ENCODE measurements at places on chromosomes 7 and 10.

GRCh38 chr7:13953368-13953767 lies 36.1 kb downstream of the ETV1 start:
- no peak for DNase-seq

GRCh38 chr7:20865684-20866083 lies 79.0 kb upstream of the SP8 start:
- no peak for DNase-seq

- no peak for DNase-seq
Observed at GRCh38 chr7:1770331-1770730, 100.3 kb downstream of the ELFN1 start.

DNA sequence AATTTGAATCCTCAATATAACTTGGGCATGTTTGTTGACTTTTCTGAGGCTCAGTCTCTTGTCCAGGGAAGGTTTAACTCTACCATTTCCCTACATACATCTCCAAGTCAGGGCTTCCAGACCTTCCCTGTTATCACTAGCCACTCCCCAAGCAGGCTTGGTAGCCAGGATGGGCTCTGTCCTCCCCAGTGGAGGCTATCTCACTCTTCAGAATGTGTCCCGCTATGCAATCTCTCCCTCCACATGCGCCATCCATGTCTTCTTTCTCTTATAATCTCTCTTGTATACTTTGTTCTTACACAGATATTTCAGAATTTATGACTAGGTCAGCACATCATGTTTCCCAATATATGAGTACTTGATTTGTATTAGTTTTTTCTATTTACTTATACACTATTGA lies 310.4 kb downstream of the HGF start:
- no peak for DNase-seq

DNA sequence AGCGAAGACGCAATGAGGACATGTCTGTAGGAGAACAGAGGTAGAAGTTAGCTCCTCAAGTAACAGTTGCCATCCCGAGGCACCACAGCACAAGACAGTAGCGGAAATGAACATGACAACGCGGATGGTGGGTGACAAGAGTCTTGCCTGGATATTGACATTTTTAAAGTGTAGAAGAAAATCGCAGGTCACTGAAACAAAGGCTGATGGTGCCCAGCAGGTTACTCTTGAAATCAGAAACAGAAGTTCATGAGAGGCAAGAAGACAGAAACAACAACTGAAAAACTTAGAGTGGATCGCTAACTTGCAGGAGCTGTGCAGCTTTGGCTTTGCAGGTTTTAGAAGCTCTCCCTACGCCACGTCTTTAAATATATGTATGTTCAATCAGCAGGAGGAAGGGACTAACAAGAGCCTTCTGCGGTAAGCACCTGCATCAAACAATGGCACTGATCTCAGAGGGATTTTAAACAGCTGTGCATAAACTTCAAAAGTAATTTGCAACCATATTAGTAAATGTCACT lies 1.8 kb downstream of the PRKCQ start:
- no peak for DNase-seq

GRCh38 chr7:108313086-108313485 lies 143.2 kb downstream of the NRCAM start:
- no peak for DNase-seq

DNA sequence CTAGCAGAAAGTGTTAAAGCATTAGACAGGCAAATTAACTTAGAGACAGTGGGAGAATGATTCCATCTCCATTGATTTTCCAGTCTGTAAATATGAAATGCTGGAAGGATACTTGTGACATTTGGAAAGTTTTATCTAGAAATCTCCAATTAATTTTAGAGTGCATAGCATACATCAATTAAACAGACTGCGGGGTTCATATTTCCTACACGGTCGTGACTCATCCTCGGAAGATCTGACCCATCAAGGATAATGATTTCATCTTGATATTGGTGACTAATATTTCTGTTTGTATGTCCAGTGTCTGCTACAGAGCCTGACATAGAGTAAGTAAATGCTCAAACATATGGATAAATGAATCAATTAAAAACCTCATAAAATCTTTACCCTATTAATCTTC lies 474.9 kb downstream of the KCNMA1 start:
- DNase-seq: no peak

DNA sequence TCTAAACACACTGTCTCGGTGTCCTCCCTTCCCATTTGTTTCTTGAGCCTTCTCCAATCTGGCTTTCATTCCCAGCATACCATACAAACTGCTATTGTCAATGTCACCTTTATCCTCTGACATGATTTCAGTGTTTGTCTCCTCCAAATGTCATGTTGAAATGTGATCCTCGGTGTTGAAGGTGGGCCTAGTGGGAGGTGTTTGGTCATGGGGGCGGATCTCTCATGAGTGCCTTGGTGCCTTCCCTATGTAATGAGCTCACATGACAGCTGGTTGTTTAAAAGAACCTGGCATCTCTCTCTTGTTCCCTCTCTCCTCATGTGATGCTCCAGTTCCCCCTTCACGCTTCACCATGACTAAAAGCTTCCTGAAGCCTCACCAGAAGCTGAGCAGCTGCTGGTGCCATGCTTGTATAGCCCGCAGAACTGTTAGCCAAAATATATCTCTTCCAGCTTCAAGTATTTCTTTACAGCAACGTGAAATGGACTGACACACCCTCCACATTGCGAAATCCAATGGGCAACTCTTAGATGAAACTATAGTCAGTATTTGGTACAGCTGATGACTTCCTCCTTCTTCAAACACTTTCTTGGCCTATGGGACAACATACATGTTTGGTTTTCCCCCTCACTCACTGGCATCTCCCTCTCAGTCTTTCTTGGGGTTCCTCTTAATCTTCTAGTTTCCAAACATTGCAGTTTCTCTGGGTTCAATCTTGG lies 27.8 kb downstream of the RNLS start:
- no peak for DNase-seq

- DNase-seq: no peak
Observed at GRCh38 chr7:73626814-73627213, 2.5 kb upstream of the MLXIPL start.

DNA sequence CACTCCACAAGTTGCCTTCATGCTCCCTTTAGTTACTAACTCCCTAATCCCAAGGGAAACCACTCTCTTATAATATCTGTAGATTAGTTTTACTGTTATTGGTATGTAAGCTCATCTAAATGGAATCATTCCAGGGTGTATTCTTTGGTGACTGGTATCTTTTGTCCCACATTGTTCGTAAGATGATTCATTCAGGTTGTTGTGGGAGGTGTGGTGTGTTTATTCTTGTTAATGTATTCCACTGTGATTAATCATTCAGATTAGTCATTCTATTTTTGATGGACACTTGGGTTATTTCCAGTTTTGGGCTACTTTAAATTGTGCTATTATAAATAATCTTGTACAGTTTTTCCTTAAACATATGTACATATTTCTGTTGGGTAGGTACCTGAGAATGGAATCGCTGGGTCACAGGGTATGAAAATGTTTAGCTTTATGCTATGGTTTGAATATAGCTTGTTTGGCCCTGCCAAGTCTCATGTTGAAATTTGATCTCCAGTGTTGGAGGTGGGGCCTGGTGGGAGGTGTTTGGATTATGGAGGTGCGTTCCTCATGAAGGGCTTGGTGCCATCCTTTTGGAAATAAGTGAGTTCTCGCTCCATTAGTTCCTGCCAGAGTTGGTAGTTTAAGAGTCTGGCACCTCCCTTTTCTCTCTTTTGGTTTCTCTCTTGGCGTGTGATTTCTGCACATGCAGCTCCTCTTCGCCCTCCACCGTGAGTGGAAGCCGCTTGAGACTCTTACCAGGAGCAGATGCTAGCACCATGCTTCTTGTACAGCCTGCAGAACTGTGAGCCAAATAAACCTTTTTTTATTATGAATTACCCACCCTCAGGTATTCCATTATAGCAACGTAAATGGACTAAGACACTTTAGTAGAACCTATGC lies 13.8 kb downstream of the BTRC start:
- no peak for DNase-seq

DNA sequence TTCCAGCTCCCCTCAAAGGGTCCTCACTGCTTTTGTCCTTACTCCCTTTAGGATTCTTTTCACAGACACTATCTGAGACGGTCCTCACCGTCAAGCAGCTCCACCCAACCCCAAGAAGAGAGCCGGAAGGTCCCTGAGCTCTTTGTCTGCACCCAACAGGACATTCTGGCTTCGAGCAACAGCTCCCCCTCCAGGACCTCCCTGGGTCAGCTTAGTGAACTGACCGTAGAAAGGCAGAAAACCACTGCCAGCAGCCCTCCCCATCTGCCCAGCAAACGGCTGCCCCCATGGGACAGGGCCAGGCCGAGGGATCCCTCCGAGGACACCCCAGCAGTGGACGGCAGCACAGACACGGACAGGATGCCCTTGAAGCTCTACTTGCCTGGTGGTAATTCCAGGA lies 19.9 kb downstream of the MINDY4 start:
- DNase-seq: no peak

- no peak for DNase-seq
Observed at GRCh38 chr10:77421591-77421990, 216.0 kb downstream of the KCNMA1 start.

GRCh38 chr7:108097703-108098102 lies 32.5 kb downstream of the LAMB4 start:
- DNase-seq: no peak

DNA sequence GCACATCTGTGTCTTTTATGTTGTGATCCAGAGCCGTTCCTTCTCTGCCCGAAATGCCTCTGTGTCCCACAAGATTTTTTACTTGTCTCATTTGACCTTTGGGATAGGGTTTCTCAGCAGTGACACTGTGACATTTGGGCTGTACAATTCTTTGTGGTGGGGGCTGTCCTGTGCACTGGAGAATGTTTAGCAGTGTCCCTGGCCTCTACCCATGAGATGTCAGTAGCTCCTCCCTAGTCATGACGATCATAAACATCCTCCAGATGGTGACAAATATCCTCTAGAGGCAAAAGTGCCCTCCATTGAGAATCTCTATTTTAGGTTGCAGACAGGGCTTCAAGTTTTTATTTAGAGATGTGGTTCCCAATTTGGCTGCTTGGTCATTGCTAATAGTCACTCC lies 91.3 kb downstream of the PPP1R17 start:
- DNase-seq: no peak

GRCh38 chr7:95490231-95490762 lies 4.6 kb downstream of the ASB4 start:
- DNase-seq: no peak

DNA sequence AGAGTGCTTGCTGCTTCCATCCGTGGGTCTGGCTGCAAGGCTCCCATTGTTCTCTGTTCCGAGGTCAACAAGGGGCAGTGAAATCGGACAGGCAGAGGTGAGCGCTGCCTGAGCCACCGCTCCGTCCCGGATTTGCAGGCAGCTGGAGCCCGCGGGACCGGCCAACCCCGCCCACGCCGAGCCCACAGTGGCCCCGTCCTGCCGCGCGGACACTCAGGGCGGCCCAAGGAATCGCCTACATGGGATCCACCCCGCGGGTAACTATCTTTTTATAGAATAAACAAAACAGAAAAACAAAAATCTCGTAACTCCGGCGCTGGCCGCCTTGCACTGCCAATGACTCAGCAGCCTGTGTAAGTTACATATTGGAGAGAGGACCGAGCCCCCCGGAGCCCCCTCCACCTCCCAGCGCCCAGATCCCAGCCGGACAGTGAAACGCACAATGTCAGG lies 1.9 kb downstream of the BNIP3 start:
- no peak for DNase-seq

- DNase-seq: no peak
Observed at GRCh38 chr7:109545686-109546085, 976.0 kb downstream of the DNAJB9 start.

DNA sequence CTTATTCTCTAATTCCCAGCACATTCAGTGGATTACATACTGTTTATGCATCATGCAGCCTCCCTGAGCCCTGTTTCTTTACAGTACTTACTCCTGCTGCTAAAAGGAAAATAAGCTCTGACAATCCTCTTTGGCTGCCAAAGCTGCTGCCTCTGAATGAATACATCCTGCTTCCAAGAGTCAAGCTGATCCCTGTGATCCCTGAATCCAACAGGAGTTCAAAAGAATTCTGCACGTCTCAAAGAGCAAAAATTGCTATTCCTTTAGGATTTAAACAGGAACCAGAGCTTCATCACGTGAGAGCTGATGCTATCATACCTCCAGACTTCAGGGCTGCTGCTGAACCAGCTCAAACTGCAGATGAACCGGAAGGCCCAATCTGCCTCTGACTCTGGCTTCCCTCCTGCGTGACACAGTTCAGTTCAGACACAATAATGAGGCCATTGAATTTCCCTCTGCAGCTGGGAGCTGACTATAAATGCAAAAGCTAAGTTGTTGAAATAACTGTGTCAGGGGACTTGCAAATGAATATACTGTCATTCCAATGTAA lies 851.0 kb upstream of the PHF14 start:
- DNase-seq: no peak

DNA sequence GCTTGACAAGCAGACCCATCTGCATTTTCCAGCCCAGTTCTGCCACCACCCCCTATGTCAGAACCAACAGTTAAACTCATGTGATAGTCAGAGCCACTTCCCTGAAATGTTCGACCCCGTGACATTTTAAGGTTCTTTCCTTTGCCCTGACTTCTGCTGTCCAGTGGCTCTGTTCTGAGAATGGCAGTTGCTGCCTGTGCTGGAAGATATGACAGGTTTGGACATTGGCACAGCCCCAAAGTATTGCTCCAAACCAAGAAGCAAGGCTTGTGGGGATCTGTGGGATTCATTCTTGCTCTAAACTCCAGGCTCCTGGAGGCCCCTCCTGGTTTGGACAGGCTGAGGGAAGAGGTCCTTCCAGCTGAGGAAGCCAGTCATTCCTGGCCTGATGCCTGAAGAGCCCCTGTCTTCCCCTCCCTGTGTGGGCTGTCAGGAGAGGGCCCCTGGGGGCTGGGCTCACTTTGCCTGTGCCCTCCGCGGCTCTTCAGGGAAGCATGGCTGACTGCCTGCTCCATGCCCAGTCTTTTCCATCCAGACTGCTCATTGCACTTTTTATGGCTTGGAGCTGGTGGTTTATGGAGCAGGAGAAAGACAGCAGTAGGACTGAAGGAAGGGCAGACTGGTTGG lies 138.0 kb downstream of the CDH23 start:
- DNase-seq: no peak

DNA sequence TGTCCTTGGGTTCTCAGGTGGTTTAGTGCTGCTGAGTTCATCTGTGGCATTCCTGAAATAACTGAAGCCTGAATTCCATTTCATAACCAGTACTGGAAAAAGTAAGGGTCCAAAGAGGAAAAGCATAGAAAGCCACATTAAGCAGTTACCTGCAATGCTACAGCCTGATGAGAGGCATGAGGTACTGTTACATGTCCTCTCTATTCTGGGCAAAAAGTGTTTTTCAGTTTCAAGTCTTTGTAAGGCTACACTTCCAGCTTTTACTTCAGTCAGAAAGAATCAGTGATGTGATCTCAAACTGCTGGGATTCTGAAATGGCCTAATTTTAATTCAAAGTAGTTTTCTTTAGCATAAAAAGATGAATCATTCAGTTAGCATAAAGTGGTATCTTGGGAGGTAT lies 369.5 kb downstream of the PHF14 start:
- DNase-seq: no peak

- no peak for DNase-seq
Observed at GRCh38 chr10:10094691-10095090, 923.0 kb upstream of the CELF2 start.

- DNase-seq: no peak
Observed at GRCh38 chr7:64183126-64183742, 23.8 kb upstream of the ZNF735 start.
